ENCODE measurements at places on chromosomes 2 and 18.

GRCh38 chr2:11393711-11394236 is 49.3 kb upstream of the ROCK2 start:
- no peaks in the 10 kb centered on the region for H3K27me3 ChIP-seq
- H3K36me3 ChIP-seq: no peaks in the 10 kb centered on the region
- H3K27ac ChIP-seq: no peak overlapping the region
- H3K4me1 ChIP-seq: peaks cover 12% of the 10 kb centered on the region
- DNase-seq: no peak
- H3K4me3 ChIP-seq: no peak overlapping the region

DNA sequence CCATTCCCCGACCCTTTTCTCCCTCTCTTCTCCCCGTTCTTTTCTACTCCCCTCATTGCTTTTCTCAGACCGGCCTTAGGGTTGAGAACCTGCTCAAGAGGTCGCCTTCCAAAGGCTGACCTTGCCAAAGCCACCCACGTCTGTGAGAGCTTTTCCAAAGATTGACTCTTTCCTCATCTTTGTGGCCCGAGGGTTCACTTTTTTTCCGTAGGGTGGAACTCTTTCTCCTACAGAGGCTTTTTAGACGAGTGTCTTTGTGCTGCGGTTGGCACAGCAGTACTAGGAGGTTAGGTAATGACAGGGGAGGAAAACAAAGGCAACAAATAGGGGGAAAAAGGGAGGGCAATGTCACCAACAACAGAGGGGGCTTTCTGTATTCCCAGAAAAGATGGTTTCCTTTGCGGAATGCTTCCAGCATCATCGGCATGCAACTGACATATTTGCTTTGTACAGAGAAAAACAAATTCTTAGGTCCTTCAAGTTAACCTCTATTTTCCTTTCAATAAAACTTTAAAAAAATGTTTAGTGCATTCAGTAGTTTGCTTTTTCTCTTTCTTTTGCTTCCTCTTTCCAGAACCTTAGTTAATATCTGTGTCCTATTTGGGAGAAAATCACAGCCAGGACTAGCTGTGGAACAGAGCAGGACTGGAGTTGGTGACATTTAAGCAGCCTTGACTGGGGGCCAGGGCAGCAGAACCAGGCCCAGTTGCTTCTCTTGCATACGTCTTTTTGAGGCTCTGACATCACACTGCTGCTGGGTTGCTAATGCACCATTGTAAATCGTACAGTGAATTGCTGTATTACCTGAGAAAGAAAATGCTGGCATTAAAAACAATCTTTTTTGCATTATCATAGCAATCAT is 188.1 kb upstream of the FANCL start:
- DNase-seq: no peak
- H3K4me1 ChIP-seq: peaks cover 4% of the 10 kb centered on the region
- no peaks in the 10 kb centered on the region for H3K36me3 ChIP-seq
- peak overlapping the region; percentile 76 for H3K4me3 ChIP-seq

DNA sequence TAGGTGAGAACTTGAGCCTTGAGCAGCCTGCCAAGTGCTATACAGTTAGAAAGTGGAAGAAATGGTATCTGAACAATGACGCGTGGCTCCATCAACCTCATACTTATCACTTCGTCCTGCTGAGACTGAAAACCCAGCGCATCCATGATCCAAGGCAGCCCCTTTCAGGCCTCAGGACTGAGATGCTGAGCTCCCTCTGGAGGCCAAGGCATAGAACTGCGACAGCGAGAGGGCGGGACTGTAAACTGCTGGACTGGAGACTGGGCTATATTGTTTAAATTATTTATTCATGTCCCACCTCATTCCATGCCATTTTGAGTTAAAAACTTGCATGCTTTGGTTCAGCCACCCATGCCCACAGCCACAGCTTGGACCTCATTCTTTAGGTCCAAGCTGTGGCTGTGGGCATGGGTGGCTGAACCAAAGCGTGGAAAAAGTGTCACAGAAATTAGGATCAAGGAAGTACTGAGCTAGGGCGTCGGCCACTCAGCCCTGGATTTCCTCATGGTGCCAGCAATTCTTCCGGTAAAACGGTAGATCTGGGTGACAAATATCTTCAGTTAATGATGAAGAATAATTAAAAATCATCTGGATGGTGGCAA is 195.5 kb downstream of the L3MBTL4 start:
- H3K36me3 ChIP-seq: no peaks in the 10 kb centered on the region
- H3K27ac ChIP-seq: no peak overlapping the region
- H3K27me3 ChIP-seq: no peaks in the 10 kb centered on the region
- no peak overlapping the region for H3K4me3 ChIP-seq
- H3K4me1 ChIP-seq: no peaks in the 10 kb centered on the region

DNA sequence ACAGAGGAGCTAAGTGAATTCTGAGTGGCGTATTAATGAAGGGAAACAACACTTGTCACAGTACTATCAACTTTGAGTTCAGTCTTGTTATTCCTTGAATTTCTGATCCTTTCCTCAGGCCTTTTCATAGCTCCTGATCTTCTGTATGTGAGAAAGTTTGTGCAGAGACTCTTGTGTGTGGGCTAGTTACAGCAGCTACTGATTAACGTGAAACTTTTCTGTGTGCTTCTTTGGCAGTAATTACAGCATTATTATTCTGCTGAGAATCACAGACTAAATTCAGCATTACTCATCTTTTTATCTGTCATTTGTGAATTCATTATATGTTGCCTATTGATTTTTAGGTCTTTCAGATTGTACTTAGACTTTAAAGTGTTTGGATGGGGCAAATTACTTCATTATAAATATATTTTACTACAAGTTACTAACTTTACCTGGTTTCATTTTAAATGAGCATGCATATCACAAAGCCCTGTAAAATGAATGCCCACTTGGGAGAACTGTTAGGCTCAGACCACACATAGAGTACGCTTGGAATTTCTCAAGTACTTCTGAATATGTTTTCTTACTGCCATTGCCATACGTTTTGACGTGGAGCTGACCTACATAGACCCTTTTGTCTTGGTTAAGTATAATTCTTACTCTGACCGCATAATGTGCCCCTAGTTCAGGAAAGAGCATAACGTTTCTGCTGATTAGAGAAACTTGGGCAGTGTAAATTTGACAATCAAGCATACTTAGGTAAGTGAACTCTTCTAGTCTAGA is 36.2 kb downstream of the CREB1 start:
- peaks cover 6% of the 10 kb centered on the region for H3K4me1 ChIP-seq
- no peak overlapping the region for H3K4me3 ChIP-seq
- DNase-seq: no peak
- no peak overlapping the region for H3K27ac ChIP-seq

DNA sequence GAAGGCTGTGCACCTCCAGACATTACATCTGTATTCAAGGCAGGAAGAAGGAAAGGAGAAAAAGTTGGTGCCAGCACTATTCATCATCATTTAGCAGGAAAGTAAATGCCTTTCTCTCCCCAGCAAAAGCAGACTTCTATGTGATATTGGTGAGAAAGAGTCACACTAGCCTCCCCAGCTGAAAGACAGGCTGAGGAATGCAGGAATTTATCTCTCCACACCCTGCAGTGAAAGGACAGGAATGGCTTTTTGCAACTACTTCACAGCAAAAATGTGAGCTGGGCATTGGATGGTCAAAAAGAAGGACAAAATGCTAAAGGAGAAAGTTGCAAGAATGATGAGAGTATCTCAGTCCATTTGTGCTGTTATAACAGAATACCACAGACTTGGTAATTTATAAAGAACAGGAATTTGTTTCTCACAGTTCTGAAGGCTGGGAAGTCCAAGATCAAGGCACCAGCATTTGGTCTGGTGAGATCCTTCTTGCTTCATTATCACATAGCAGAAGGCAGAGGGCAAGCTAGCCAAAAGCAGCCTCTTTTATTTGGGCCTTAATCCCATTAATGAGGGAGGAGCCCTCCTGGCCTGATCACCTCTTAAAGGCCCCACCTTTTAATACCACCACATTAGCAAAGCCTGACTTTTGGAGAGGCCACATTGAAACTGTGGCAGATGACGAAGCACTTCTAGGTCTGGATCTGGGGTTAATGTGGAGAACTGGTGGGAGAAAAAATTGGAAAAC is 388.1 kb upstream of the SLC14A2 start:
- DNase-seq: no peak
- no peaks in the 10 kb centered on the region for H3K36me3 ChIP-seq
- no peaks in the 10 kb centered on the region for H3K4me1 ChIP-seq
- no peak overlapping the region for H3K4me3 ChIP-seq

DNA sequence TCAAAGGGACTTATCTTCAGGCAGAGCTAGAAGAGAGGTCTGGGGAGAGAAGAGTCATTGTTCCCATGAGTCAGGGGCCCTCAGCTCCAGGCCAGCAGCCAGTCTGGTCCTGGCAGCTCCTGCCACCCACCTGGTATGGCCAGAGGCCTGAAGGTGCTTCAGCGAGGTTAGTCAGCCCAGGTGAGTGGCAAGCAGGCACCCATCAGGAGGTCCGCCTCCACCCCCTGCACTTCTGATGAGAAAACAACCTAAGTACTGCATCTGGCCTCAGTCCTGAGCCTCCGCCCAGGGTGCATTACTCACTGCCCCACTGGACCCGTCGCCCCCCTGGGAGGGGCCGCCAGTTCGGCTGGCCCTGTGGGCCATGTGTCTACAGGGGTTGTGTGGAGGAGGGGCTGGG is 130.2 kb downstream of the INHBB start:
- no peaks in the 10 kb centered on the region for H3K4me1 ChIP-seq
- peaks cover 25% of the 10 kb centered on the region for H3K27me3 ChIP-seq
- peaks cover 2% of the 10 kb centered on the region for H3K36me3 ChIP-seq
- DNase-seq: no peak

- no peak for DNase-seq
- no peak overlapping the region for H3K27ac ChIP-seq
These were observed 339.1 kb downstream of the TSN start for GRCh38 chr2:122094557-122094956.

- H3K27ac ChIP-seq: peak overlapping the region; percentile 99
- no peaks in the 10 kb centered on the region for H3K36me3 ChIP-seq
- H3K27me3 ChIP-seq: no peaks in the 10 kb centered on the region
- H3K4me3 ChIP-seq: no peak overlapping the region
- H3K4me1 ChIP-seq: no peaks in the 10 kb centered on the region
These were observed 715 bp upstream of the MEMO1 start for GRCh38 chr2:32011485-32011960.

DNA sequence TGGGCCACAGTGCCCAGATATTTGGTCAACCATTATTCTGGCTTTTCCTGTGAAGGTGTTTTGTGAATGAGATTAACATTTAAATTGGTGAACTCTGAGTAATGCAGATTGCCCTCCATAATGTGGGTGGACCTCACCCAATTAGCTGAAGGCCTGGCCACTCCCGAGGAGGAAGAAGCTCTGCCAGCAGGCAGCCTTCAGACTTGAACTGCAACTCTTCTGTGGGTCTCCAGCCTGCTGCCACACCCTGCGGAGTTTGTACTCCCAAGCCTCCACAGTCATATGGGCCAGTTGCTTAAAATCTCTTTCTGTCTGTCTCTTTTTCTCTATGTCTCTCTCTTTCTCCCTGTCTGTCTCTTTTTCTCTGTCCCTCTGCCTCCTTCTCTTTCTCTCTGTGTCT is 262.7 kb downstream of the MYCN start:
- no peak overlapping the region for H3K4me3 ChIP-seq
- H3K27ac ChIP-seq: no peak overlapping the region
- H3K36me3 ChIP-seq: no peaks in the 10 kb centered on the region
- no peaks in the 10 kb centered on the region for H3K27me3 ChIP-seq

- peaks cover 4% of the 10 kb centered on the region for H3K4me1 ChIP-seq
- H3K4me3 ChIP-seq: no peak overlapping the region
- DNase-seq: no peak
- no peaks in the 10 kb centered on the region for H3K36me3 ChIP-seq
These were observed 61.1 kb upstream of the ID2 start for GRCh38 chr2:8620611-8621382.

DNA sequence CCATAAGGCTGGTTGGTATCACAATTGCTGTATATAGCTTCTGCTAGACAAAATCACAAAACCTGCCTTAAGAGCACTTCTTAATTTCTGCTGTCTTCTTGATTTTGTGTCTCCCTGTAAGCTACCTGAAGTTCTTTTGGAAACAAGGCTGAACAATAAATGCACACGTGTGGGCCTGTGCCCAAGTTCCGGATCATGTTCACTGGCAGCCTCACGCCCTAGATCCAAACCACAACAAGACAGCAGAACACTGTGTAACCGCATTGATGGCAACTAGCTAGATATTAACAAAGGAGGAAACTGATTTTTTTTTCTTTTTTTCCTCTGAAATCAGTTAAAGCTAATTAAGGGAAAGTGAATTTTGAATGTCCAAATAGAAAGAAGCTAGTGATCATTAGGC is 81.5 kb upstream of the LYPD6B start:
- H3K27ac ChIP-seq: no peak overlapping the region
- peaks cover 91% of the 10 kb centered on the region for H3K36me3 ChIP-seq
- DNase-seq: no peak
- no peaks in the 10 kb centered on the region for H3K27me3 ChIP-seq

GRCh38 chr2:55887901-55888624 is 35.5 kb downstream of the EFEMP1 start:
- DNase-seq: no peak
- H3K27ac ChIP-seq: no peak overlapping the region
- no peaks in the 10 kb centered on the region for H3K27me3 ChIP-seq
- no peak overlapping the region for H3K4me3 ChIP-seq
- no peaks in the 10 kb centered on the region for H3K36me3 ChIP-seq

GRCh38 chr2:157475722-157476390 is 32.0 kb upstream of the CYTIP start:
- no peaks in the 10 kb centered on the region for H3K36me3 ChIP-seq
- H3K27me3 ChIP-seq: no peaks in the 10 kb centered on the region
- no peak overlapping the region for H3K27ac ChIP-seq
- no peaks in the 10 kb centered on the region for H3K4me1 ChIP-seq

GRCh38 chr2:103364177-103364576 is 602.3 kb downstream of the TMEM182 start:
- no peak for DNase-seq
- H3K36me3 ChIP-seq: no peaks in the 10 kb centered on the region
- no peak overlapping the region for H3K27ac ChIP-seq
- no peaks in the 10 kb centered on the region for H3K27me3 ChIP-seq

DNA sequence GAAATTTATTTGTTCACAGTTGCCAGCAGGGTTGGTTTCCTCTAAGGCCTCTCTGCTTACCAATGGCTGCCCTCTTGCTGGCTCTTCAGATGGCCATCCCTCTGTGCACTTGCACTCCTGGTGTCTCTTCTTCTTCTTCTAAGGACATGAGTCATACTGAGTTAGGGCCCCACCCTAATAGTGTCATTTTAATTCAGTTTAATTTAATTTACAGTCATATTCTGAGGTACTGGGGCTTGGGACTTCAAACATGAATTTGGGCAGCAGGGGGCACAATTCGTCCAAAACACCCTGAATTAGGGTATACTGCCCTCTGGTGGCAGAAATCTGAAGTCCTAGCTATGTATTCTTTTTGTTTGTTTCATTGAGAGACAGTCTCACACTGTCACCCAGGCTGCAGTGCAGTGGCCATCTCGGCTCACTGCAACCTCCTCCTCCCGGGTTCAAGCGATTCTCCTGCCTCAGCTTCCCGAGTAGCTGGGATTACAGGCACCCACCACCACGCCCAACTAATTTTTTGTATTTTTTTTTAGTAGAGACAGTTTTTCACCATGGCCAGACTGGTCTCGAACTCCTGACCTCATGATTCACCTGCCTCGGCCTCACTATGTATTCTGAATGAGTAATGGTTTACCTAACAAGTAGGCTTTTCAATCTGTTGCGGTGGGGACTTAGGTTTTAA is 19.8 kb downstream of the SLC4A1AP start:
- peak; percentile 94 for DNase-seq
- H3K27ac ChIP-seq: no peak overlapping the region
- H3K36me3 ChIP-seq: peaks cover 89% of the 10 kb centered on the region
- H3K27me3 ChIP-seq: no peaks in the 10 kb centered on the region
- no peaks in the 10 kb centered on the region for H3K4me1 ChIP-seq
- no peak overlapping the region for H3K4me3 ChIP-seq
